ENCODE measurements at places on chromosomes 1 and 21. TPM values are rescaled to one million over a fixed set of nuclear protein-coding genes. Genes with fewer than 3 reads are reported as not detected.

SPAG17 gene
- not detected for total RNA-seq

AIRE gene
- not detected for total RNA-seq

PBX1 gene
- total RNA-seq: 1.0 TPM

C1orf226 gene
- total RNA-seq: 0.13 TPM

Measured in dermis microvascular lymphatic vessel endothelial cell (primary cell).